SW 1271 (cell line): ENCODE measurements at places on chromosomes 11 and 22.

DNA sequence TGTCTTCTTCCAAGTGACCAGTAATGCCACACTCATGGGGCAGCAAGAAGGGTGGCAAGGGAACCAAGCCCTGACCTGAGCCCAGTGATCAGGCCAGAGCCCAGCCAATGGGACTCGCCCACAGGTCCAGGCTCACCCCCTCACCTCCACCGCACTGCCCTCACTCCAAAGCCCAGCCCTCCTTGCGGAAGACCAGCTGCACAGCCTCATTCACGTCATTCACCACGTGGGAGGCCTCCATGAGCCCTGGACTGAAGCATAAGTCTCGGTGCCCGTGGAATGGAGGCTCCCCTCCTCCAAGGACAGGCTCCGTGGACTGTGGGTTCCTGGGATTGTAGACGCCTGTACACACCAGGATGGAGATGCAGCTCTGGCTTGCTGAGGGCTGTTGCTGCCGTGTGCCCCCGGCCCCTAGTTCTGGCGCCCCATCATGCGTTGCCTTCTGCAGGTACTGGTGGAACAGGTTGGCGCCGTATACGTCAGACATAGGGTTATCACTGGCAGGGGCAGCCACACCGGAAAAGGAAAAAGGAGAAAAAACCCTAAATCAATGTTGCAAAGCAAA lies 16.8 kb upstream of the TMEM121B start:
- DNase-seq = no peak

GRCh38 chr22:49627217-49628181 lies 200.2 kb downstream of the BRD1 start:
- DNase-seq = no peak

- no peak for DNase-seq
Observed at GRCh38 chr11:16217631-16218030, 138.7 kb downstream of the SOX6 start.

DNA sequence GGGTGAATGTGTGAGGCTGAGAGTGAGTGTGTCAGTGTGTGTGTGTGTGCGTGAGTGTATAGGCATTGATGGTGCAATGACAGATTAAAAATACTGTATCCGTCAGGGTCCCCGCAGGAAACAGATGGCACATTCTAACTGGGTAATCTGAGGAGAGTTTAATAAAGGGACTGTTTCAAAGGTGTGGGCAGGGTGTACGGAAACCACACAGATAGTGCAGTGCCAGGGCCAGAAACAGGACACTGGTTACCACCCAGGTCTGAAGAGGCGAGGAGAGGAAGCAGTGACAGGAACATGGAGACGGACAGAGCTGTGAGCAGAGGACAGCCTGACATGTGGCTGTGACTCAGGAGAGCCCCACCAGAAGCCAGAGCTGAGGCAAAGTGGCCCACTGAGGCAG lies 16.5 kb downstream of the P2RX3 start:
- no peak for DNase-seq

- DNase-seq = no peak
Observed at GRCh38 chr11:133123796-133124195, 408.5 kb downstream of the OPCML start.

- no peak for DNase-seq
Observed at GRCh38 chr11:69479591-69480271, 1.7 kb upstream of the LINC01488 start.
